ENCODE measurements at places on chromosomes 12 and 14. TPM values are rescaled to one million over a fixed set of nuclear protein-coding genes. Genes with fewer than 3 reads are reported as not detected.

GRCh38 chr14:22656945-22657731 lies 13.0 kb upstream of the OR6J1 start:
- no peak for DNase-seq

GRCh38 chr14:64209444-64210131 lies 84.6 kb downstream of the ESR2 start:
- peak; percentile 59 for DNase-seq

- DNase-seq, result no peak
Measured at GRCh38 chr12:42586268-42586667, 3.3 kb downstream of the PRICKLE1 start.

DNA sequence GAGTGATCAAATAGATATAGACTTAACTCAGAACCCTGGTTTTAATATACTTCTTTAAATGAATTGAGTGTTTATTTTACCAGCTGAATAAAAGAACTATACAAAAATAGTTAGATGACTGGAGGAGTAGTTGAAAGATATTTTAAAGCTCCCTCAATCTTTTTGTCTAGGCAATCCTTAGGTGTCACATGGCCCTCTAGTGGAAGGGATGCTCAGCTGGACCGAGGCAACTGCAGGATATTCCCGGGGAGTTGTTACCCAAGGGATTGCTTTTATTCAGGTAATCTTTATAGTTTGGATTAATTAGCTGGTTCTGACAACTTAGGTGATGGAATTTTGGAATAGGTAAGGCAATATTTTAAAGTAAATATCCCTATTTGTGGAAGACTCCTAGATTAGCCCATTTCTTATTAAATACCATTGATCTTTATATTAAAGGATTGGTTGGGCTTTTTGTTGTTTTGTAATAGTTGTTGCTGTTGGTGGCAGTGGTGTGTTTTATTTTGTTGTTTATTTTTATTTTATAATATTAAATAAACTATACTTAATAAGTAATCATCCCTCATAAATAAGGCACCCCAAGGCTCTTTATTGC lies 57.1 kb downstream of the ZDHHC17 start:
- no peak for DNase-seq

- DNase-seq, result no peak
Measured at GRCh38 chr12:47610686-47611252, 95.1 kb downstream of the RPAP3 start.

The CTSG gene
- 0.72 TPM for total RNA-seq

GRCh38 chr12:41190338-41190737 lies 2.2 kb downstream of the PDZRN4 start:
- no peak for DNase-seq

GRCh38 chr14:60343571-60344071 lies 94.6 kb downstream of the PPM1A start:
- no peak for DNase-seq

The AP1G2 gene
- 7.4 TPM for total RNA-seq

- no peak for DNase-seq
Measured at GRCh38 chr14:63759456-63759855, 31.6 kb upstream of the SGPP1 start.

Measured in gastrocnemius medialis (tissue), 4 donors.